ENCODE measurements at places on chromosomes 2 and 18.
A peak's percentile ranks its signal among the peaks of the same experiment; 100 is the strongest.

DNA sequence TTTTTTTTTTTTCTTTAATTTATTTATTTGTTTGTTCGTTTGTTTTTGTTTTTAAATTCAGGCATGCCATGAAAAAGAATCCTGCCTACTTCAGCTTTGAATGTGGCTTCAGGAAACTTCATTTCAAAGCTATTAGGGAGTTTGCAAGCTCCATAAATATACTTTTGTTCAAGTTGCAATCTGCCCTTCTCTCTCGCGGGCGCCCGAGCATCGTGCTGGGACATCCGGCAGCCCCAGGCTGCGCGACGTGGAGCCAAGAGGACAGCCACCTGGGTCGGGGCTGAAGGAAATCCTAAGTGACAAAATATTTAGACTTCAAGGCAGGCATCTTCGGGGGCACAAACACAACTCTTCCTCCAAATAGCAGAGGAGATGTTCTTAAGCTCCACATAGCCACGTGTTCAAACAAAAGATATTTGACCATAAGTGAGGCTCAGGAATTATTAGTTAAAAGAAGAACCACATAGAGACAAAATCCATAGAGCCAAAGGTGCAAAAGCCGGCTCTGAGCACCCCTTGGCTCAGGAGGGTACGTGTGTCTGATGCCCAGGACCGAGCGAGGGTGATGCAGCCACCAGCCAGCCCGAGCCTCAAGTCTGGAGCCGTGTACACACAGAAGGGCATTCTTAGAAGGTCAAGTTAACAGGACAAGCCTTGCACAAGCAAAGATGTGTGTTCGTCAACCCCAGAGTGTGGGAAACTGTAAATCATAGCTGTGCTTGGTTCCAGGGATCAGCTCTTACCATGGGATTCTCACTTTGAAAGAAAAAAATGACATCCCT, 256.5 kb upstream of the SALL3 start:
- no peak for DNase-seq

GRCh38 chr2:231531883-231532755, 1.9 kb upstream of the NMUR1 start:
- no peak for DNase-seq

DNA sequence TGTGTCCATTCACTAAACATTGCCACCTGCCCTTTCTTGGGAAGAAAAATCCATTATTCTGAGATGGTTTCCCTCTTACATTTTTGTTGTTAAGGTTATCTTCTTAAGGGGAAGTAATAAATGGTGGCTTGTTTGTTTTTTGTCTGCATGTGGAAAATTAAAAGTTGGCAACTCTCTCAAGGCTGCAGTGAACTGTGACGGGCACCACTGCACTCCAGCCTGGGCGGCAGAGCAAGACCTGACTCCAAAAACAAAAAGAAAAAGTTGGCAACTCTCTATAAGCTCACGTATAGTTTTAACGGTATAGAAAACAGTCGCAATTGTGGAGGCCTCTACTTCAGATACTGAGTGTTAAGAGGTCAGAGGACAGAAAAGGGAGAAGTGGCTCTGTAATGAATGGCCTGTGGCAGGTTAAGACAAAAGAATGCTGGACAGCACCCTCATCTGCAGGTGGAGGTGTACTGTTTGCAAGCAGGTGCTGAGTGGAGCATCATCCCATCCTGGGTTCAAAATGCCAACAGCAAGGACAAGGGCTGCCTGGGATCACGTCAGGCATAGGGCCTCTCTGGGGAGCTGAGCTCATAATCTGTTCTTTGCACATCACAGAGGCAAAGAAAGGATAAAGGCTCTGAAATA, 16.7 kb downstream of the L3MBTL4 start:
- no peak for DNase-seq

GRCh38 chr2:141946016-141946415, 184.8 kb downstream of the LRP1B start:
- DNase-seq: no peak

- DNase-seq: no peak
Measured at GRCh38 chr18:13290856-13291271, 72.3 kb downstream of the LDLRAD4 start.

GRCh38 chr2:218429911-218430692, 11.2 kb downstream of the VIL1 start:
- no peak for DNase-seq

DNA sequence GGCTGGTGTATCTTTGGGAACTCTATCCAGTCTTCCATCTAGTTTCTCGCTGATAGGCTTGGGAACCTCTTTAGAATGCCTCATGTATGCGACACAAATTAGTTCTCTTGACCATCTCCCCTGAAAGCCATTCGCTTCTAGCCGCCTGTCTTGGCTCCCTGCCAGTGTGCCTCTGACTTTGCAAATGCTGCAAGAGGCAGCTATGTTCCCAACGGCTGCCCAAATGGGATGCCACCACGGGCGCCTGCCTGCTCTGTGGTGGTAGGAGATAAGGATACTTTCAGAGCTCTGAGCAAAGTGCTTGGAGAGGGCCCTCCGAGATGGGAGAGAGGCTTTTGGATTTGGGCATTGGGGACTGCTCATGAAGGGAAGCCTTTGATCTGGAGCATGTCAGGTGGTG, 77.7 kb upstream of the IGFBP5 start:
- DNase-seq: no peak

DNA sequence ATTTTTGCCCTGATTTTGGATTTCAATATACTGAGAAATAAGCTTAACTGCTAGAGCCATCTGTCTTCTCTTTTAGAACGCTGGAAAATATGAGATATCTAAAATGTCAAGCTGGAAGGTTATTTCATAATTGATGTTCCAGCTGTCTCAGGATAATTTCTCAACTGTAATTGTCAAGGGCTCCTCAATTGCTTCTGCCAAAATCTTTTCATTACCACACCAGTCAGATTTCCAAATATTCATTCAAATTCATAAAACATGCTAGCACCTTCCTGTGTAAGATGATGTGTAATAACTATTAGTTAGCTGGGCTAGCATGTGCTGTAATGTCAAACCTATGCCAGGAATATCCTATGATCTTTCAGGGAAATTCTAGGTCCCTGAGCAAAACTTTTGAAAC, 88.1 kb downstream of the TNFRSF11A start:
- DNase-seq: no peak

DNA sequence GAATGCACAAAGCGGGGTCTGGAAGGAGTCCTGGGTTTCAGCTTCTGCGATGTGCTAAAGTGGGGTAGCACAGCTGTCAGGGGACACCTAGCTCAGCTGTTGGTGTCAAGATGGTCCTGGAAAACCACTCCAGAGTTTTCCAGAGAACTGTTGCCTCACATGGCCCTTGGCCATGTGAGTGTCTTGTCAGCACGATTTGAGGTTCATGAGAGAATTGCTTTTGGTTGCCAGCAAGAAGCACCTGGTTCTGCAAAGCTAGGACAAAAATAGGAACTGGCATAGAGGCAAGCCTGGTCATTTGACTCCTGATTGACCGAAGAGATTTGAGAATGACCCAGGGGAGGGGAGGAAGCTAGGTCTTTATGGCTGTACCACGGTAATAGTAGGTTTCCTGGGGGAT, 50.4 kb upstream of the CTLA4 start:
- no peak for DNase-seq

GRCh38 chr18:34397286-34397896, 172.7 kb upstream of the NOL4 start:
- DNase-seq: no peak

- DNase-seq: peak; percentile 73
Measured at GRCh38 chr2:38406597-38407110, 29.6 kb upstream of the ATL2 start.

- no peak for DNase-seq
Measured at GRCh38 chr18:3655254-3656050, 205.5 kb downstream of the TGIF1 start.

DNA sequence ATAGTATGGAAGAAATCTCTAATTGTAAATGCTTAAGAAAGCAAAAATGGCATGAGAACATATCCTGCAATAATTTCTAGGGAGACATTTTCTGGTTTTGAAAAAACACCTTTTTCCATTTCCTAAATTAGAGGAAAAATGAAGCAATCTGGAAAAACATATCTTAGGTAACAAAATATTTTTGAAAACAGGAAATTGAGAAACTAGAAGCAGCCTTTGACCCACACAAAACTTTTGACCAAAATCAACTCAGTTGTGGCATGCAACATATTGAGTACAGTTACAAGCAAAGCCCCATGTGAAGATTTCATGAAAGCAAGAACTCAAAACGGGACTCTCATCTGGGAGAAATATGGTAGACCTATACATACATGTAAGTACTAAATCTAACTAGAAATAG, 28.6 kb upstream of the CHAC2 start:
- peak; percentile 27 for DNase-seq

DNA sequence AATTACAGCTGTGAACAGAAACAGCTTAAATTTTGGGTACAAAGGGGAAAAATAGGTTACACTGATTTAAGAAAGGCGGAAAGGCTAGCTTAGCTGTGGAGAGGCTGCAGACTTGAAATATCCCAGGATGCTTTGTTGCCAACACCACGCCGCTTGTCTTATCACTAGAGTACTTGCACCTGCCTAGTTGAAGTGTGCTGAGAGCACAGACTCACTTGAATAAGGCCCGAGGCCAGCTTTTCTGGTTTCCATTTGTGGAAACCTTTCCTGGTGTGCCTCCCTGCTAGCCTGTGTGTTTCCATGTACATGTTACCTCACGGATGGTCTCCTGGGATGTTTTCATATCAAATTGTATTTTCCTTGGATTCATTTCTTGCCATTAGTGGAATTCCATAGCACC, 3.2 kb downstream of the CABLES1 start:
- DNase-seq: no peak

DNA sequence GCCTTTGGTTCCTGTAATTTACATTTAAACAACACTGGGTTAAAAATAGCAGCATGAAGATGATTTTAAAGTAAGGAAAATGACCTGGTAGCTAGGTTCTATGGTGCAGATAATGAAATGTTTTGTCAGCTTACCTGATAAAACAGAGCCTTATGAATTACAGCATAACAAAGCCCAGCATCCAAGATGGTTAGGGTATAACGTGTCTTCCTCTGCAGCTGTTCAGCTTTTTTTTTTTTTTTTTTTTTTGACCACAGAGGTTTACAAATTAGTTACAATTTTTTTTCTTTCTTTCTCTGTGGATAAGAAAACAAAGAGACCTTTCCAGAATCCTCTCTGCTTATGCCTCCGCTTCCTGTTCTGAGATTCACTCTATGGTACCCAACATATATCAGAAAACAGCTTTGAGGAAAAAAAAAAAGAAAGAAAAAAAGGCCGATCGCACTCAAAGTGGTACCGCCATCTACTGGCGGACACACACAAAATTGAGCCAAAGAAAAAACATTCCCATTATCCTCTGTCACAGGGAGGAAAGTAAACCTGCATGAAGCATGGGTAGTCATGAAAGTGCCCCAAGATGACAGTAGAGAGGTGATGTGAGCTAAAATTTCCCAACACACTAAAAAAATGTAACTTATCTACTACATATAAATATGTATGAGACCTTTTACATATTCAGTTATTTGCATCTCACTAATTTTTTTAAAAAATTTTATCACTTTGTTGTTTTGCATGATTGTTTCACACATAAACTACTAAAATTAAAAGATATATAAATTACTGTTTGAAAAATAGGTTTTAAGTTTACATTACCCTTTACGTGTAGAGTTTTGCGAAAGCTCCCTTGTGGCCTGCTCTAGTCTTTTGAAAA, at the start of gene SCN3A:
TSS of gene SCN3A (minus strand) at position 362 of the 871 bp plus-strand sequence. CDS start 27,656 bp downstream, outside the sequence.
- peak; percentile 2 for DNase-seq

GRCh38 chr18:8037296-8037695, 470.2 kb downstream of the PTPRM start:
- no peak for DNase-seq

DNA sequence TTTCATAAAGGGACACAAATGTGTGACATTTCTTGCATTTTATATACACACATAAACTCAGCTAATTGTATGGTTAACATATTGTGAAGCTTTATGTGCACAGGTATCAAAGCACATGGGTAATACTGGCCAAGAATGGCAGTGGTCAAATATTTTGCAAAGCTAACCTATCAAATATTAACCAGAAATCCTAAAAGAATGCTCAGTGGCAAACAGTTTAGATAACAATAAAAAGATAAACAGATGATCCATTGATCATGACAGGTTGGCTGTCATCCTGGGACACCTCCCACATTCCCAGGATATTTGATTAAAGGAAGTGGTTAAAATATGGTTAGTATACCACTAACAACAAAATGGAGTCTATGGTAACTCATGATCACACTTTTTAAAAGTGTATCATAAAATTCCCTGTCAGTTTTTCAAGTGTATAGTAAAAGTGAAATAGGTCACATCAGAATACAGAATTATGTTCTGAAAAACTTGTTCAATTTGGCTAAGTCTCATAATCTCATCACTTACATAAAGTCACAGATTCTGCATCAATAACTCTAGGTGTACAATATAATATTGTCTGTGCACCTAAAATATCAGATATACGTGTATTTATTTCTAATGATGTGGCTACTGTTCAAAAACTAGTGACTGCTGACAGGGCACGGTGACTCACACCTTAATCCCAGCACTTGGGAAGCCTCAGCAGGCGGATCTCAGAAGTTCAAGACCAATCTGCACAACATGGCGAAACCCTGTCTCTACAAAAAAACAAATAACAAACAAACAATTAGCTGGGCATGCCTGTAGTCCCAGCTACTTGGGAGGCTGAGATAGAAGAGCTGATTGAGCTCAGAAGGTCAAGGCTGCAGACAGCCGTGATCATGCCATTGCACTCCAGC, 48.9 kb downstream of the CDH2 start:
- DNase-seq: no peak

DNA sequence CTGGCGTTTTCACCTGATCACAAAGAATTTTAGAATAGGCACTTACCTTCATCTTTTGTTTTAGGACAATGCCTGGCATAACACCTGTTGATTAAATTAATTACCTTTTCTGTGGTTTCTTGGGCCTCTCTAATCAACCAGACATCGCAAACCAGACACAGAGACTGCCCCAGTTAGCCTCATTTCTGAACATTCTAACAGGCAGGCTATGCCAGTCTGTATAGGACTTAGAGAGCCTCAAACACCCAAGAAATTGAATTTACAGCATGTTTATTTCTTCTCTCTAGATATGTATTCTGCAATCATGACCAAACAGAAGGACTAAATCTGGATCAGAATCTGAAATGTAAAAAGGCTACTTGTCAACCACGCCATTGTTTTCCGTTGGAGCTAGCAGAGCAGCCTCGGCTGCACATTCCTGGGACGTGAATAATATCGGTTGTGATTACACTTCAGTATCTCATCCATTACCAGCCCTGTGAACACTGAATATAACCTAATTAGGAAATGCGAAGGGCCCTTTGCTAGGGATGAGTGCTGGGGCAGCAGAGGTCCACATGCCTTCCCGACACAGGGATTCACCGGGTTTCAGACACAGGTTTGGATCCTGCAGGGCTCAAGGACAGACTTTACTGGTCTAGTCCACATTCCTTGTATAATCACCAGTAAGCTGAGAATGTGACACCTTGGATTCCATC, 17.5 kb upstream of the CDC42EP3 start:
- no peak for DNase-seq

Measured in MV-4-11 (cell line).